ENCODE measurements at places on chromosomes 3 and 15.

- no peak for DNase-seq
- H3K27ac ChIP-seq, result no peak overlapping the region
- H3K36me3 ChIP-seq, result no peaks in the 10 kb centered on the region
- H3K27me3 ChIP-seq, result no peaks in the 10 kb centered on the region
These were observed 417.1 kb upstream of the GOLIM4 start for GRCh38 chr3:168512802-168513201.

GRCh38 chr3:55173504-55173903 lies 245.6 kb upstream of the LRTM1 start:
- no peaks in the 10 kb centered on the region for H3K36me3 ChIP-seq
- H3K4me1 ChIP-seq, result no peaks in the 10 kb centered on the region
- no peak overlapping the region for H3K4me3 ChIP-seq
- H3K27me3 ChIP-seq, result no peaks in the 10 kb centered on the region
- no peak for DNase-seq
- no peak overlapping the region for H3K27ac ChIP-seq

DNA sequence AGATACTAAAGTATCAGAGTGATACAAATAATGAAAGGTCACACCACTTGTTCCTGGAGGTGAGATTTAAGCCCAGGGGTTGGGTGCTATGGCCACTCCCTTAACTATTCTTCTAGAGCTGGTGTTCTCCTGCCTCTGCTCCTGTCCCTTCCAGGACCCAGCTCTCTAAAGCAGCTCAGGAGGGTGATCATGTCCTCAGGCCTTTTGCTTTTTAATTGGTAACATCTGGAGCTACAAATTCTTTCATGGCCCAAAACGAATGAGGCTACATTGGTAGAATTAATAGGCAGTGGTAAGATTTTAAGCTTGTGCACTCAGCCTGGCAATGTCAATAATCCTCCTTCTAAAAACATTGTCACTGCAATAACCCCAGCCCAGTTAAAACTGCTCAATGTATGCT lies 38.2 kb upstream of the CNOT10 start:
- no peak overlapping the region for H3K4me3 ChIP-seq
- no peaks in the 10 kb centered on the region for H3K36me3 ChIP-seq
- no peak overlapping the region for H3K27ac ChIP-seq
- no peaks in the 10 kb centered on the region for H3K4me1 ChIP-seq

- H3K36me3 ChIP-seq, result no peaks in the 10 kb centered on the region
- no peak overlapping the region for H3K4me3 ChIP-seq
- peaks cover 4% of the 10 kb centered on the region for H3K4me1 ChIP-seq
- no peak overlapping the region for H3K27ac ChIP-seq
- no peak for DNase-seq
These were observed 75.2 kb downstream of the BOC start for GRCh38 chr3:113286524-113286923.

- H3K27ac ChIP-seq, result no peak overlapping the region
- H3K27me3 ChIP-seq, result no peaks in the 10 kb centered on the region
- DNase-seq, result no peak
- no peaks in the 10 kb centered on the region for H3K4me1 ChIP-seq
- H3K4me3 ChIP-seq, result no peak overlapping the region
These were observed 53.9 kb upstream of the GRM7 start for GRCh38 chr3:6806991-6807390.

GRCh38 chr3:100027321-100027720 lies 87.0 kb downstream of the FILIP1L start:
- peaks cover 6% of the 10 kb centered on the region for H3K4me1 ChIP-seq
- peaks cover 2% of the 10 kb centered on the region for H3K36me3 ChIP-seq
- H3K4me3 ChIP-seq, result no peak overlapping the region
- no peak overlapping the region for H3K27ac ChIP-seq

- no peak overlapping the region for H3K27ac ChIP-seq
- DNase-seq, result no peak
- H3K4me1 ChIP-seq, result no peaks in the 10 kb centered on the region
These were observed 529.2 kb downstream of the TUSC7 start for GRCh38 chr3:117238806-117239205.

DNA sequence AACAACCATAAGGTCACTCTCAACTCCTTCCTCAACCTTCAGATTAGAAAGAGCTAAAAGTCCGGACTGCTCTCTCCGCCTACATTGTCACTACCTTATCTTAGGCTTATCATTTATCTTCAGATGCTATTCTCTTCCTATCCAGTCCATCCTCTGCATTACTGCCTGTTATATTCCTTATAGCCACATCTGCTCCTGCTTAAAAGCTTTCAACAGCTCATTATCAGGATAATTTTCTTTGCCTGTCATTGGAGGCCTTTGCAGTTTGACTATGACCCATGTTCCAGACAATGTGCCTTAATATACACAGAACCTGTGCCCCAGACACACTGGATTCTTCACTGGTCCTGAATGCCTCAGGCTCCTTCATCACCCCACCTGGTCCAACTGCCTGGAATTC lies 184.1 kb upstream of the SETMAR start:
- no peak overlapping the region for H3K27ac ChIP-seq
- H3K4me3 ChIP-seq, result no peak overlapping the region
- H3K4me1 ChIP-seq, result no peaks in the 10 kb centered on the region
- H3K27me3 ChIP-seq, result no peaks in the 10 kb centered on the region
- no peak for DNase-seq

DNA sequence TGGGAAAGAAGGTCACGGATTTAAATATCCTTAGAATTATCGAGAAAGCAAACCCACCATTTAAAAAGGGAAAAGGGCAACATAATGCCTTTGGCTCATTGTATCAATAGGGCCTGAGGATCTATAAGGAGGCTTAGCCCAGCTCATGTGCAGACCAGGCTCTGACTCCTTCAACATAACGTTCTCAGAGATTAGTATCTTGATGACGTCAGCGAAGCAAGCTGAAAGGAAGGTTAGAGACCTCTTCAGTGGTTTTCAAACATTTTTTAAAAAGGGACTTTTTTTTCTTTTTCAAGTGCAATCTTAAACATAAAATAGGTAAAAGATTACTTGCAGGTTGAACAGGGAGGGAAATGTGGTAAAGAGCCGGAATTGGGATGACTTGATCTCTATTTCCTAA lies 463.9 kb upstream of the ADAMTS9 start:
- H3K27ac ChIP-seq, result no peak overlapping the region
- no peak for DNase-seq
- H3K36me3 ChIP-seq, result no peaks in the 10 kb centered on the region
- H3K27me3 ChIP-seq, result no peaks in the 10 kb centered on the region

GRCh38 chr15:31280046-31280830 lies 46.4 kb upstream of the KLF13 start:
- H3K27me3 ChIP-seq, result peaks cover 8% of the 10 kb centered on the region
- H3K36me3 ChIP-seq, result peaks cover 2% of the 10 kb centered on the region
- H3K27ac ChIP-seq, result no peak overlapping the region
- peaks cover 9% of the 10 kb centered on the region for H3K4me1 ChIP-seq
- peak; percentile 51 for DNase-seq
- no peak overlapping the region for H3K4me3 ChIP-seq

- peaks cover 63% of the 10 kb centered on the region for H3K36me3 ChIP-seq
- DNase-seq, result no peak
- peaks cover 71% of the 10 kb centered on the region for H3K4me1 ChIP-seq
- no peaks in the 10 kb centered on the region for H3K27me3 ChIP-seq
- peak overlapping the region; percentile 91 for H3K27ac ChIP-seq
- H3K4me3 ChIP-seq, result peak overlapping the region; percentile 77
These were observed 526.0 kb downstream of the FOXP1 start for GRCh38 chr3:71057526-71057894.

GRCh38 chr3:159443266-159443665 lies 545.4 kb upstream of the IL12A start:
- H3K4me1 ChIP-seq, result no peaks in the 10 kb centered on the region
- H3K36me3 ChIP-seq, result no peaks in the 10 kb centered on the region
- H3K27me3 ChIP-seq, result no peaks in the 10 kb centered on the region
- no peak overlapping the region for H3K4me3 ChIP-seq
- no peak overlapping the region for H3K27ac ChIP-seq
- no peak for DNase-seq

DNA sequence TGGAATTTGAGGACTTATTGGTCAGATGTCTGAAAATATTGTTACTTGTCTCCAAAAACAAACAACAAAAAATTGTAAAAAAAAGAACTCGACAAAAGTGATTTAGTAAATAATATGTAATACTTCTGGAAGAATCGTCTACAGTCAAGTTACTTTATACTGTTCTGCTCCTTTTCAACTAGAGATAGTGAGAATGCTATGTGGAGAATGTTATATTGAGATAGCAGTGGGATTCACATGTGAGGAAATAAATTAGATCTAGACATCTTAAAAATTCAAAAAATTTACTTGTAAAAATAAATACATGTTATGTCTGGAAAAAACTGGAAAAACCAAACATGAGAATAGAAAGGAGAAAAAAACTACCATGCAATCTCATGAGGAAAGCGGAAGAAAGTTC lies 64.9 kb downstream of the SGO1 start:
- peaks cover 4% of the 10 kb centered on the region for H3K4me1 ChIP-seq
- no peaks in the 10 kb centered on the region for H3K27me3 ChIP-seq
- H3K36me3 ChIP-seq, result peaks cover 65% of the 10 kb centered on the region
- H3K4me3 ChIP-seq, result no peak overlapping the region
- no peak for DNase-seq

DNA sequence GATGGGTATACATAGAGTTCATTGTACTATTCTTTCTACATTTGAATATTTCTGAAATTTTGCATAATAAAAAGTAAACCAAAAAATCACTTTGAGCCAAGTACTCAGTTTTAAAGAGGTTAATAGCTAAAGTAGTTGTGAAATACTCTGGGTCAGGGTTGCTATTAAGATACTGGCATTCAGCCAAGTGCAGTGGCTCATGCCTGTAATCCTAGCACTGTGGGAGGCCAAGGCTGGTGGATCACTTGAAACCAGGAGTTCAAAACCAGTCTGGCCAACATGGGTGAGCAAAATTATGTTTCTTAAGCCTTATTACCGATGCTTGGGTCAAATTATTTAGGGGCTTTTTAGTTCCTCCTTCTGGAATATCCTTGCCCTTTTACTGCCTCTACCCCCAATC lies 122.0 kb upstream of the MELTF start:
- H3K36me3 ChIP-seq, result peaks cover 38% of the 10 kb centered on the region
- H3K27ac ChIP-seq, result no peak overlapping the region
- H3K4me3 ChIP-seq, result no peak overlapping the region
- H3K4me1 ChIP-seq, result peaks cover 3% of the 10 kb centered on the region

DNA sequence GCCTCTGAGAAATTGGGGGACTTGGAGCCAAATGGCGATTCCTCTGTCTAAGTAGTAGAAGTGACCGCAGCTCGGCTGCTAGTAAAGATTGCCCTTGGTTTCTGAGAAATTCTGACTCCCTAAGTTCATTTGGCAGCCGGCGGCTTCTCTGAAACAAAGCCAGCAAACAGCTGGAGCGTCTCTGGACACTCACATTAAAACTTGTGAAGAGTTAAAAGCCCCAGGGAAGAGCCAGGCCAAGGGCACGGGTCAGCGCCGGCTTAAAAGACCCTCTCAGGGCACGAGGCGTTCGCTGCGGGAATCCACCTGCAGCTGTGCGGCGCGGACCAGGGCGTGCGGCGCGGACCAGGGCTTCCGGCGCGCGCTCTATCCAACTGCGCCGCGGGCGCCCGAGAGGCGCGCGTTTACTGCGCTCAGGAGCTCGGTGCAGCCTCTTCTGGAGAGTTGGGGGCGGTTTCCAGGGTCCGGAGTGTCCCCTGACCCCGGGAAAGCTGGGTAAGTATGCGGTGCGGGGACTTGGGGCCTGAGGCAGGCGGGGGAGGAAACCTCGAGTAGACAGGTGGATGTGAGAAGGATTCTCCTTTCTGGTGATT lies at the start of gene COL6A5:
Gene COL6A5 (plus strand): TSS at position 186 of the 593 bp plus-strand sequence. CDS start 27,967 bp downstream, outside the sequence.
- H3K27ac ChIP-seq, result no peak within 1 kb of the TSS
- no peak within 1 kb of the TSS for H3K4me3 ChIP-seq
- H3K36me3 ChIP-seq, result no peaks in the 10 kb centered on the region
- H3K4me1 ChIP-seq, result no peaks in the 10 kb centered on the region
- H3K27me3 ChIP-seq, result peaks cover 28% of the 10 kb centered on the region
- no peak for DNase-seq

DNA sequence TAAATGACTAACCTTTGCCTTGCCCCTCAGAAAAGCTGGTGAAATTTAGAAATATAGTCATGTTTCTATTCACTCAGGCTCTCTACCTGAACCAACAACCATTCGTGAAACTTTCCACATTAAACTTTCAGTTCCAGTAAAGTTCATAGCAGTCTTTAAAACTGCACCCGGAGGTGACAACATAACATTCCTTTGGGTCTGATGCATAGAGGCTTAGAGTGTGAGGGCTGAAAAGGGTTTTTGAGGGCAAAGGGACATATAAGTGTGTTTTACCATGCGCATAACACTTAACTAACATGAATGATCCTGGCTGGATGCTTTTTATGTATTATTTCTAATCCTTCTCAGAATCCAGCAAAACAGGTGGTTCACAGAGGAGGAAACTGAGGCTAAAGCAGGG lies 471.7 kb upstream of the MCTP2 start:
- no peaks in the 10 kb centered on the region for H3K36me3 ChIP-seq
- H3K4me3 ChIP-seq, result no peak overlapping the region
- H3K4me1 ChIP-seq, result no peaks in the 10 kb centered on the region
- no peak overlapping the region for H3K27ac ChIP-seq

DNA sequence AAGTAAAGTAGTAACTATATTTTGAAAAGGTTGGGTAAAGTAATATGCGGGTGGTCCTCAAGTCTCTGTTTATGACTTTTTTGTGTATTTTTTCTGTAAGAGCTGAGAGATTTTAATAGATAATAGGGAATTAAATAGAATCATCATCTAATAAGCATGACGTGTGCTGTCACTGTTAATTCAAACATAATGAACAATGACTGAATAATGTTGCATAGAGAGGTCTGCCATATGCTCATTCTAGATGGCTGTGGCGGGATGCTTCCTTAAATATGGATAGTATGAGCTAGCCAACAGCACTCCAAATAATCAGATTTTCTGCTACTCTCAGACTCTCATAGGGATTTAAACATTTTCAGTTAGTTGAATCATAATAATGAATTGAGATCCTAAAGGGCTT lies 302.8 kb upstream of the RBMS3 start:
- H3K27me3 ChIP-seq, result peaks cover 4% of the 10 kb centered on the region
- DNase-seq, result no peak
- peaks cover 8% of the 10 kb centered on the region for H3K4me1 ChIP-seq
- H3K36me3 ChIP-seq, result no peaks in the 10 kb centered on the region
- no peak overlapping the region for H3K27ac ChIP-seq

- no peak overlapping the region for H3K4me3 ChIP-seq
- no peak for DNase-seq
- no peak overlapping the region for H3K27ac ChIP-seq
- no peaks in the 10 kb centered on the region for H3K27me3 ChIP-seq
These were observed 15.6 kb downstream of the INSYN1 start for GRCh38 chr15:73737535-73737934.

- H3K27me3 ChIP-seq, result peaks cover 30% of the 10 kb centered on the region
- H3K4me3 ChIP-seq, result no peak overlapping the region
- no peaks in the 10 kb centered on the region for H3K36me3 ChIP-seq
- H3K4me1 ChIP-seq, result no peaks in the 10 kb centered on the region
- DNase-seq, result no peak
These were observed 34.1 kb upstream of the SPESP1 start for GRCh38 chr15:68896178-68896577.

DNA sequence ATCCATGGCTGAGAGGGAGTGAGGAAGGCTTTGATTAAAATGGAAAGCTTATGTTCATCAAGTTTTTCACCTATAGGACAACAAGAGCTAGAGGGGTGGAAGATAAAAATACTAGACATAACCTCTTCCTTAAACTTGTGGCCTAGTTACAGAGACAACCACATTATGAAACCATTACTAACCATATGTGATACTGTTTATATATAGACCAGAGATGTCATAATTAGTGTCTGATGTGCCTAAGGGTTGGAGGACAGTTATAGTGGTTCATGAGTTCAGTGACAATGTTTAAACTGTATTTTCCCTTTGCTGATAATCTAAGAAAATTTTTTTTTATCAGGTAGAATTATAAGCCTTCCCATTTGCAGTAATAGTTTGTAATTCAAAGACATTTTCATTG lies 23.7 kb downstream of the PHLDB2 start:
- H3K4me3 ChIP-seq, result no peak overlapping the region
- peaks cover 6% of the 10 kb centered on the region for H3K27me3 ChIP-seq
- no peak overlapping the region for H3K27ac ChIP-seq
- H3K36me3 ChIP-seq, result no peaks in the 10 kb centered on the region
- no peaks in the 10 kb centered on the region for H3K4me1 ChIP-seq
